Aorta (tissue), 5 donors: ENCODE measurements at places on chromosomes 5 and 9. TPM values are rescaled to one million over a fixed set of nuclear protein-coding genes. Genes with fewer than 3 reads are reported as not detected.

The GADD45G gene
- total RNA-seq: 4.7 TPM

The ADAMTS19 gene
- 0.30 TPM for total RNA-seq

- H3K4me1 ChIP-seq: no peaks in the 10 kb centered on the region
- H3K4me3 ChIP-seq: no peak overlapping the region
- H3K36me3 ChIP-seq: no peaks in the 10 kb centered on the region
Observed at GRCh38 chr5:141003031-141003430, 36.8 kb downstream of the PCDHAC2 start.

GRCh38 chr5:38536968-38537367 is 19.5 kb downstream of the LIFR start:
- H3K36me3 ChIP-seq: no peaks in the 10 kb centered on the region
- peaks cover 5% of the 10 kb centered on the region for H3K4me1 ChIP-seq
- DNase-seq: no peak
- no peak overlapping the region for H3K4me3 ChIP-seq
- H3K27me3 ChIP-seq: no peaks in the 10 kb centered on the region
- H3K27ac ChIP-seq: no peak overlapping the region
